ENCODE measurements at places on chromosomes 3 and 15.

GRCh38 chr15:81484086-81484955 lies 110.3 kb upstream of the TMC3 start:
- peak; percentile 47 for DNase-seq

- no peak for DNase-seq
These were observed 8.1 kb downstream of the IL1RAP start for GRCh38 chr3:190521998-190522397.

DNA sequence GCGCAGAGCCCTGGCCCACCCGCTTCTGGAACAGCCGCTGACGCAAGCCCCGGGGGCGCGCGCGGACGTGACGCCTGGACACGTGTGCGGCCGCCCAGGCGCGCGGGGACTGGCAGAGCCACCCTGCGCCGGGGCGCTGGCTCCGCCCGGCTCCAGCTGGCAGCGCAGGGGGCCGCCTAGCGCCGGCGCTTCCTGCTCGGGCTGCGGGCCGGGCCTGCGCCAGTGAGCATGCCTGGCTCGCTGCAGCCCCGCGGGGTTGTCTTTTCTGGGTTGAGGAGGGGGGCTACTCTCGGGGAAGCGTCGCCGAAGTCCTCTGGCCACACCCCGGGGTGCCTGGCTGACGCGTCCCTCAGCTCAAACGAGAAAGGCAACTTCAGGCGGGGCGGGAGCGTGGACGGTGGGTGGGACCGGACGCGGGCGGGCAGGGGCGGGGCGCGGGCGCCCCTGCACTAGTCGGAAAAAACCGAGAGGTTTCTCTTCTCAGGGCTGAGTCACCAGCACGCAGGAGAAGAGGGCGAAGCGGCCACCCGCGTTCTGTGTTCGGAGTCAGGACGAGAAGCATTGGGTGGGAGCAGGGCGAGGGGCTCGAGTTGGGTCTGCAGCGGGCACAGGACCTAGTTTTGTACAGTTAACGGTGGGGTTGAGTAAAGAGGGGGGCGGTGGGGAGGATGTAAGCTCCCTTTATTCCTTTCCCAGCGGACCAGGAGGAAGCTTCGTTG lies at the start of gene SIAH2:
Gene SIAH2, minus strand, starts transcription at position 48 of the 719 bp plus-strand sequence. CDS start 320 bp downstream, outside the sequence.
- peak; percentile 87 for DNase-seq

DNA sequence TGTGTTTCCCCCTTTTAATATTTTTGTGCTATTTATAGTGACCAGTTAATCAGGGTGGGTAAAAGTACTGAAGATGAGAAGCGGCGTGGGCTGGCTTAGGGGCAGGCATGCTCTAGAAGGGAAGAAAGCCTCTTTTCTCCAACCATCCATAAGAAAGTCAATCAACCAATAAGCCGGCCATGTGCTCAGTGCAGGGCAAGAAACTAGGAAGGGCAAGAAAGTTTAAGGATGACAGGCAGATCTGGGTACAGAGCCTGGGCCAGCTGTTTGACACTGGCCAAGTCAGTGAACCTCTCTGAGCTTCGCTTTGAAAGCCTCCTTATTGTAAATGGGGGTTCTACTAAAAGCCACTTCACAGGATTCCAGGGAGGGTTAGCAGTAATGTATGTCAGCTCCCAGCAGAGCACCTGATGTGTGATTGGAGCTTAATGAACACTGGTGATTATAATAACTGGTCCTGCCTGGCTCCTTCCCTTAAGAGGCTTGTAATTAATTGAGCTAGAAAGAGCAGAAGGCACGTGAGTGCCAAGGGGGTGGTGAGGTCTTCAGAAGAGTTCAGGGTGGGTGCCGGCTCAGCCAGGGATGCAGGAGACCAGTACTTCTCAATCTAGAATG lies 5.7 kb upstream of the CHRNA3 start:
- DNase-seq, result no peak

GRCh38 chr3:81531846-81532245 lies 229.6 kb downstream of the GBE1 start:
- no peak for DNase-seq

- DNase-seq, result no peak
These were observed 689.1 kb upstream of the DPPA4 start for GRCh38 chr3:110026421-110026820.
